H4 (cell line): ENCODE measurements at places on chromosomes 2 and 18.

- peak; percentile 23 for DNase-seq
Measured at GRCh38 chr2:132664096-132664495, 5.9 kb downstream of the LYPD1 start.

- no peak for DNase-seq
Measured at GRCh38 chr18:36527740-36528455, 230.4 kb downstream of the FHOD3 start.

DNA sequence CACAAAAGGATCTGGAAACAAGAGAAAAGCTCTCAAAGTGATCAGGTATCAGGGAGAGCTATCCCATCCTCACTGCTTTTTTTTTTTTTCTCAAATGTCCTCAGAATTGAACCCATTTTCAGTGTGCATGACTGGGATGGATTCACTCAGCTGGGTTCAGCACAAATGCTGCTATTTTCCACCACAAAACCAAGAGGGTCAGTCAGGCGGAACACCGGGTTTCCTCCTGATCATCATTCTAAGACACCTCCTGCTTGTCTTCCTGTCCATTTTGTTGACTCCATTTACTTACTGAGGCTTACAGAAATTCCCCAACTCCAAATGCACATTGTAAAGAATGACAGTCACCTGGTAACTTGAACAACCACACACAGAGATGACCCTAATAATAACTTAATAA lies 39.9 kb downstream of the CYRIA start:
- DNase-seq, result no peak

DNA sequence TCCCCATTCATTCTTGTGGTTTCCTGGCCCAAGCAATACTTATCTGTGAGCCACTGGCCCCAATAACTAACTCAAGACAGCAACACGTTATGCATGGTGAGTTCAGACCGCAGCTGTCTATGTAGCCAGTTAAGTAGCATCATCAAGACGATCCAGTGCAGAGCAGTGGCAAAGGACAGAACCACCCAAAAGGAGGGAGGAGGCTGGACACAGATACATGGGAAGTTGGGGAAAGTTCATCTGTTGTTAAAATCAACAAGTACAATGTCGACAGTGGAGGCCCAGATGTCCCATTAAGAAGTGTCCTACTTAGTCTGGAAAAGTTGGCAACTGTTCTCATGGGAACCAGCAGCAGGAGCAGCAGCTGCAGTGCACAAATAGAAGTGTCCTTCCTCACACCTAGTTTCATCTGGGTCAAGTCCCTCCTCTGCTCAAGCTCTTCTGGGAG lies 106.9 kb upstream of the THOC1 start:
- DNase-seq, result no peak

DNA sequence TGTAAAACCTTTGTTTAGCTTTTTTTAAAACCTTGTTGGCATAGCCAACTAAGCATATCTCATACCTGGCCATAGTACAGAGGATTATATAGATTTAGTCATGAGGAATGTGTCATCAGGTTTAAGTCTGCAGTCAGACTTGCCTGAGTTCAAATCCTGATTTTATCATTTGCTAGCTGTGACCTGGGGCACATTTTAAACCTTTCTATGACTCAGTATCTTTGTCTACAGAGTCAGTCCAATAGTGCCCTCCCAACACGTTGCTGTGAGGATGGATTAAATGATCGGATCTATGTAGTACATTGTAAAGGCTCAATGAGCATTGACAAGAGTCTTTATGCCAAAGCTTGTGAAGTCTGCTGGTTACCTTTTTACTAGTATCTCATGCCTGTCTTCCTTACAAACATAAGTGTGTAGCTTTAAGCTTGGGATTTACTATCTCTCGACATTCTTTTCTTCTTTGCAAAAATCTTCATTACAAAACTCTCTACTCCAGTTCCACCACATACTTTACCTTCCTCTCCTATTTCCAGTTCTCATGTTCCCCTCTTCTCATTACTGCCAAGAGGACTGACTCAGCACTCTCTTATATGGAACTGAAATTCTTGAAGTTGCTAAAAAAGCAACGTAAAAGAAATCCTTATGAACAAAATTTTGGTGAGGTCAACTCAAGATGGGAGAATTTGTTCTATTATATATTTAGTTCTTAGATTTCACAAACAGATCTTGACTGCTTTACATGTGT lies 68.1 kb upstream of the RBMS1 start:
- DNase-seq, result peak; percentile 37

DNA sequence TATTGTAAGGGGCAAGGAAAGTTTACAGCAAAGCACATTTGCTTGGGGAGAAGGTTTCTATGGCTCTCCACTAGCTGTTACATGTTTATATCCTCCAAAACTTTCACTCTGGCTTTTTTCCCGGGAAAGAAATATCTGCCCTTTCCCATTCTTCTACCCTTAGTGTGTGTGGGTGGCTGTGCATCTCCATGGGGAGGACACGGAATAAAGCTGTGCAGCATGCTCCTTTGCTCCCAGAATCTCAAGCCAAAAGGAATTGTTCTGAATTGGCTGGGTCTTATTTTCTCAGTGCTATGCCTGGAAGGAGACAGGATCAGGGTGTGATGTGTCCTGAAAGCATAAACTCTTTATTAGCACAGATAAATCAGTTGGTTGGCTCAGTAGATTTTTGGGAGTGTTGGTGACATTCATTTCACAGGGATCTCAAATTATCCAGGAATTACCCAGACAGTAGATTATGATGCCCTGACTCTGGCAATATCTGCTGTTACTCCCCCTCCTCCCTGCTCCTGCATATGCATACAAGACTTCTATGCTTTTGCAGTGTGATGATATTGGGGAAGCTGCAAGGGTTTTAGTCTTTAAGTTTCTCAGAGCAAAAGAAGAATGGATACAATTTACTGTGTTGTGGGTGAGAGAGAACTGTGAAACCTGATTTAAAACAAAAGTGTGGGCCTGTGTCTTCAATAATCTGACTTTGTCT lies 63.1 kb downstream of the PARD3B start:
- DNase-seq, result no peak

GRCh38 chr2:36294316-36294721 lies 61.3 kb upstream of the CRIM1 start:
- DNase-seq, result no peak

DNA sequence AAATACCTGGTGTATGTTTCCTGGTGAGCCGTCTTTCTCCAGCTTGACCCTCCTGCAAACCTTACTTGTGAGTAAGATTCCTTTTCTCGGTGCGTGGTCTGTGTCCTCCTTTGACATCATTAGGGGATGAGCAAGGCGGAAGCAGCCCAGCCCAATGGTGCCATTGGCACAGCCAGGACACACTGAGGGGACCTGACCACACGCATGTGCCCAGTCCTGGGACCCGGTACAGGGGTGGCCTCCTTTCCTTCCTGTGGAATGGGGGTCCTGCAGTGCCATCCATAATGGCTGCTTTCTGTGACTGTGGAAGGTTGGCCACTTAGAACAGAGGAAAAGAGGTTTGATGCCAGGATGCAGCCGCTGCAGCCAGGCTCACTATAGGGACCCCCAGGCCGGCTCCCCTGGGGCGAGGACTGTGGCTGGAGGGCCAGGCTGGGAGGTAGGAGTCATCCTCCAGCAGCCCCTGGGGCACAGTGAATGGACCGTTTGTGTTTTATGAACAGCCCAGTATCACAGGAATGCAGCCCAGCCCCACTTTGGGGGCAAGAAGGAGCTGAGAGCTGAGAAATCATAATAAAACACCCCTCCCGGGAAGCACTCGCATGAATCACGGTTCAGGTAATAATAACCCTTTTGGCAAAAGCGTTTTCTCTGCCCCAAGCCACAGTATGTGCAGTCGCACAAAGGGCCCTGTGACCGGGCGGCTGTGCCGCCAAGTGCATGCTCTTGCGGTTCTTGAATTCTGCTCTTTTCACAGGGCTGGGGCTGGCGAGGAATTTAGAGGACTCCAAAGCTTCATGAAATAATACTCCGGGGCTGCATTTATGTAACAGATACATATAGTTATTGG lies 73.2 kb downstream of the ASB1 start:
- no peak for DNase-seq

DNA sequence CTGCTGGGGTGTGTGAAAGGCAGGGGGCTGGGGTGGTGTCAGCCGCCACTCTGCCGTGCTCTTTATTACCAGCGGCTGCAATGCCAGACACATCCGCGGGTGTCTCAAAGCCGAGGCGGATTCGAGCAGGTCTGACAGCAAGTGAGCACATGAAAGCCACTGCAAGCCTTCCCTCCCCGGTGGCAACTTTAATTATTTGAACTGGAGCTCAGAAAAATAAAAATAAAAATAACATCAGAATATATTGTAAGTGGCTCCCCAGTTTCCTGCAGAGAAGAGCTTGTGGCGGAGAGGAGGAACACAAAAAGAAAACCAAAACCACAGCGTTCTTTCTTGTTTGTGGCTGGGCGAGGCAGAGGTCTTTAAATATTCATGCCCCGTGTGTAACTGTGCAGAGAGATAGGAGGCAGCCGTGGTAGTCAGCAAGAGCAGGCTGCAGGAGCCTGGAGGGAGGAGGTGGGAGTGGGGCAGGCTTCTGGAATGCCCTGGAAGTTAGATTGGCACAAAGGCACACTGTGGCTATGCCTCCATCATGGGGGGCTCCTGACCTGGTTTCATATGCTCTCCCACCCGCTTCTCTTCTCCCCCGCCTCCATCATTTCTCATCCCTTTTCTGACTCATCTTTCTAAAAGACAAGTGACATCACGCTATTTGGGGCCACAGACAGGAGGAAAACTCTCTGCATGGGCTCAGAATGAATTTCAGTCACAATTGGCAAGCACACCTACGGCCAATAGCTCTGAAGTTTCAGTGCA lies 199.8 kb downstream of the CLIP4 start:
- DNase-seq, result peak; percentile 6

DNA sequence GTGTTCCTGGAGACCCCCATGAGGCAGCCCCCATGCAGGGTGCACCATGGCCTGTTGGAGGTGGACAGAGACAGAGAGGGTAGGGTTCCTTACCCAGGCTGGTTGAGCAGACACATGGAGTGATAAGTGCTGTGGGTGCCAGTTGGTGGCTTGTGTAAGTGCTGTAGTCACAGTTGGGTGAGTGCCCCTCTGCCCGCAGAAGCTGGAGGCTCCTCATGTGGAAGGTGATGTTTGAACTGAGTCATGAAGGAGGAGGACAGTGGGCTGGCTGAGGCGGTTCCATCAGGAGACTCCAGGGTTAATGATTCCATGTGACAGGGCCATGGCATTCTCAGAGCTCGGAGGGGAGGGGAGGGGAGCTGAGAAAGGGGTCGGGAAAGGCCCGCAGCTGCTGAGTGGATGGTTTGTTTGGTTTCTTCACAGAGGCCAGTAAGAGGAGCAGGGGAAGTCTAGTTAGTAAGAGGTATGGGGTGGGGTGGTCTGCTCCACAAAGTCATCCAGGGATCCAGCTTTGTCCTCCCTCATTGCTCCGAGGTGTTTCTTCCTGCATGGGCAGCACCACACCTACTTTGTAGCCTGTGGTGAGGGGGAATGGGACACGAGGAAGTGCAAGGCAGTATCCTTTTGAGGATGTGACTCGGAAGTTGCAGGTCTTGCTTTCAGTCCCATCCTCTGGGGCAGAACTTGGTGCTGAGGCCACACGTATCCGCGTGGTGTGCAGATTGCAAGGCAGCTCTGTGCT lies 13.6 kb downstream of the IMPA2 start:
- peak; percentile 66 for DNase-seq

- DNase-seq, result peak; percentile 14
Measured at GRCh38 chr2:19746611-19747309, 155.0 kb downstream of the TTC32 start.

- no peak for DNase-seq
Measured at GRCh38 chr2:43360137-43360536, 133.7 kb upstream of the ZFP36L2 start.

GRCh38 chr18:79064228-79064627 lies 5.0 kb upstream of the ATP9B start:
- DNase-seq, result no peak

DNA sequence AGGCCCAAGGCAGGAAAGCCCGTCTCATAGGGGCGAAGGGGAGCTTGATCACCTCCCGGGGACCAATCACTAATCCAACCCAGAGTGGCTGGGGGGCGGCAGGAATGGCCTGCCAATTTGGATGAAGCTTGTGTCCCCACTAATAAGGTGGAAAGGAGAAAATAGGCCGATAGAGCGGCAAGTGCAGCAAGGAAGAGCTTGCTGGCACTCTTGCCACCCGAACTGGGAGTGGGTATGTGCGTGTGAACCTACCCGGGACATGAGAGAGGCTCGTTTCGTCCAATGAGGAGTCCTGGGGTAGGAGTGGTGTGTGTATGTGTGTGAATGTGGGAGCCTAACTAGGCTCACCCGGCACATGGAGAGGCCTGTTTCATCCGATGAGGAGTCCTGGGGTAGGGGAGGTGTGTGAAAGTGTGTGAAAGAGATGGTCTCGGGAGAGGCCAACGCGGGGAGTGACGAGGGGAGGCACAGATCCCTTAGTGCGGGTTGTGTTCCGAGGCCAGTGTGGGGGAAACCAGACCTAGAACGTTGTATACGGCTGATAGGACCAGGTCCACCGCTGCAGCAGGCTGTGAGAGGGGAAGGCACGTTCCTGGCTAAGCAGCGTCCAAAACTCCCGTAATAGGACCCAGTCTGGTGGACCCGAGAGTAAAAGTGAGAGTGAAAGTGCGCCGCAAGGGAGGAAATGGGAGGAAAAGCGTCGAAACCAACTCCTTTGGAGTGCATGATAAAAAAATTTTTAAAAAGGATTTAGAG lies 47.1 kb upstream of the SELENOI start:
- no peak for DNase-seq

GRCh38 chr2:152470861-152471854 lies 136.2 kb downstream of the FMNL2 start:
- DNase-seq, result no peak

GRCh38 chr2:241195506-241196130 lies 7.1 kb downstream of the ANO7 start:
- no peak for DNase-seq

GRCh38 chr18:62331581-62332356 lies 6.7 kb downstream of the TNFRSF11A start:
- DNase-seq, result peak; percentile 81

- DNase-seq, result no peak
Measured at GRCh38 chr18:36638224-36638623, 190.6 kb downstream of the TPGS2 start.

GRCh38 chr2:69163109-69163508 lies 150.1 kb downstream of the ANTXR1 start:
- peak; percentile 83 for DNase-seq

DNA sequence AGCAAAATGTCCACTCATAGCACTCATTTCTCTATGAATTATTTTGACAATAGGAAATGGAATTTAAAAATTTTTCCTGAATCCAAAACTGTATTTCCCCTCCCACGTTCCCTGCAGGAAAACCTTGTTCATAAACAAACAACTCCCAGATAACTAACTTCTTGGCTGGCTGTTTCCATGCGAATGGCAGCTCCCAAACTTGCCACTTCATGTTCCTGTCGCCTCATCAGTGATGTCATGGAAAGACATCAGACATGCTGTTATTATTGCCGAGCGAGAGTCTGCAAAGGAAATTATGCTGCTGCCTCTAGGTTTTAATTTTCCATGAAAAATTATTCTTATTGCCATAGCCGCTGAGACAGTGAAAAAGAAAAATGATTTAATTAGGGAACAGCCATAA lies 117.0 kb upstream of the RIOK3 start:
- DNase-seq, result no peak

- DNase-seq, result no peak
Measured at GRCh38 chr18:21798126-21798525, 57.5 kb downstream of the MIB1 start.
